ENCODE measurements at places on chromosomes 6 and 20.

DNA sequence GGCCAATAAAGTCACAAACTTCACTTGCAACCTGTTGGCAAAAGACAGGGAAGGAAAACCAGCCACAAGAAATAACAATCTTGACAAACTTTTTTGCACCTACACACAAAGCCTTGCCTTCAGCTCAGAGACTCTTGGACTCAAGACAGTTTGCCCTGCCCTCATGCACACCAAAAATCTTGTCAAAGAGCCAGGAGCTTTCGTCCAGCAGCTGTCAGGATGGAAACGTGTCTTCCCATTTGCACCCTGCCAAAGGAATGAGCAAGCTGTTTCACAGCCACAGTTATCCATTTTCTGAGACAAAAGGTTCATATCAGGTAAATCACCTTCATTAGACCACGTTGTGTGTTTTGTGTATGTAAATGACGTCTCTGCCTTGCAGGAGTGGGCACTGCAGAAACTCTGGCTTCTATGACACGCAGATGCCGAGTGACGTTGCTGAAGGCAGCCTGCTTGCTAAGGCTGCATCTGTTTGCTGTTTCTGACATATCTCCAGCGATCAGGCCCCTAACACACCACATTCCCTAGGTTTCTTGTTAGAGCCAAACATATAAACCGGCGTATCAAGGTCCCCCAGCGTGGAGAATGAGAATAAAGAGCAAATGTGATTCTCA is 193.4 kb downstream of the SYNDIG1 start:
- DNase-seq = no peak

GRCh38 chr6:41179163-41179562 is 16.2 kb upstream of the TREM2 start:
- DNase-seq = no peak

GRCh38 chr20:492159-492558 is 29.8 kb upstream of the TBC1D20 start:
- no peak for DNase-seq

DNA sequence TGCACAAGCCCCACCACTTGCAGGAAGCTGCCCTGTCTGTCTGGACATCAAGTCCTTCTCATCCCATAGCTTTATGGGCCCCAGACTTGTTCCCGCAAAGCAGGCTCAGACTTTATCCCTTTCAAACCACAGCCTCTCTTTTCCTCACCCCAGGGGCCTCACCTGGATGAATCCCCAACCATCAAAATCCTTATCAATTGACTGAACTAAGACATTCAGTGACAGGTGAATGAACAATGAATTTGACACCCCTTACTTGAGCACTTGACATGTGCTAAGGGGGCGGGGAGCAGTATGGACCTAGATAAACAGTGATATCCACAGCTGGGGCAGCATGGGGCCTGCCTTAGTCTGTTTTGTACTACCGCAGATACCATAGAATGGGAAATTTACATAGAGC is 5.0 kb downstream of the RAB44 start:
- DNase-seq = no peak

- no peak for DNase-seq
Observed at GRCh38 chr20:24577271-24577909, 108.0 kb downstream of the SYNDIG1 start.

- DNase-seq = no peak
Observed at GRCh38 chr6:37507690-37508421, 8.2 kb upstream of the CCDC167 start.
